ENCODE measurements at places on chromosomes 2 and 18.

DNA sequence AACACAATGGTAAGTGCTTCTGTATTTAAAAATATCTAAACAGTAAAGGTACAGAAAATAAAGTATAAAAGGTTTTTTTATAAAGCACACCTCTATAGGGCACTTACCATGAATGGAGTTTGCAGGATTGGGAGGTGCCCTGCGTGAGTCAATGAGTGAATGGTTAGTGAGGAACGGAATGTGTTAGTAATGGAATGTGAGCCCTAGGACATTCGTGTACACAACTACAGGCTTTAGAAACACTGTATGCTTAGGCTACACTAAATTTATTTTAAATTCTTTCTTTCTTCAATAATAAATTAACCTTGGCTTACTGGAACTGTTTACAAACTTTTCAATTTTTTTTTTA lies 337.9 kb upstream of the SLC39A10 start:
- no peak for DNase-seq

DNA sequence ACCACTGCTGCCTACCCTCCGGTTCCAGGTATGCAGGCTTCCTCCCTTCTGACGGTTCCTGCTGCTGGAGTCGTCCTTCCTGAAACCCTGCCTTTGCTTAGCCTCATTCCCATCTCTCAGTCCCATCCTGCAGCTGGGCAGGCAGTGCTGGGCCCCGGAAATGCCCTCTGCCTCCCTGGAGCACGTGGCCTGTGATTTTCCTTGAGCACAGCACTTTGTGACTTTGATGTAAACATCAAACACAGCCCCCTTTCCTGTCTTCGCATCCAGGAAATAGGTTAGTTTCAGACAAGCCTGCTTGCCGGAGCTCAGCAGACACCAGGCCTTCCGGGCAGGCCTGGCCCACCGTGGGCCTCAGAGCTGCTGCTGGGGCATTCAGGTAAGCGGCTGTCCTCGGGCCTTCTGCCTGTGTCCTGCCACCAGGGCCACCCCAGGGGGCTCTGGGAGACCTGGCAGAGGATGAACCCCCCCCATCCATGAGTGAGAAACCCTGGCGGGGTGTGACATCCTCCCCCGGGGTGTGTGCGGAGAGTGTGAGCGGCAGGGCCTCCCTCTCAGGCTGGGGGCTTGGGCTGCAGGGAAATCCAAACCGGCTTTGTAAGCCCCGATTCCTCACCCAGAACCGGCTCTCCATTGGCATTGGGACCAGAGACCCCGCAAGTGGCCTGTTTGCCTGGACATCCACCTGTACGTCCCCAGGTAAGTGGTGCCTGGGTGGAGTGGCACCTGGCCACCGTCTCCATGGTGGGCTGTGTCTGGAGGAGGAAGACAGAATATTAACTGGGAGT lies at the start of gene ZAP70:
TSS of gene ZAP70 (plus strand) at position 281 of the 788 bp plus-strand sequence. CDS start 10,461 bp downstream, outside the sequence.
- DNase-seq: no peak

DNA sequence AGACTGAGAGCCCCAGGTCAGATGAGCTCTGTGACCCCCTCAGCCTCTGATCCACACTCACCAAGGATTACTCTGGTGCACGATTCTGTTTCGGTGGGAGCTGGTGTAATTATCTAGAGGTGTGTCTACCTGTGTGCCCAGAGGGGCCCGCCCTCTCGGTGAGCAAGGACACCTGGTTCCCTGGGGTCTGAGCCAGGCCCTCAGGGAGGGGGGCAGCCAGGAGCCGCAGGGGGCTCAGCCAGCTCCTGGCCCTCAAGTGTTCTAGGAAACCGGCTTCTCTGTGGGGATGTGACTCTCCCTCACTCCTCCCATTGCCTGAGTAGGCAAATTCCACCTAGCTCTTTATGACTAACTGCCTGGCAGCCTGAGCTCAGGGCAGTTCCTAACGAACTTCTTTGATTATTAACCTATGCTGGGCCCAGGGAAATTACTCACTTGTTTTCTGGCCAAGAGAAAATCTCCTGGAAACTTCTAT lies 17.4 kb downstream of the AGAP1 start:
- DNase-seq: no peak

DNA sequence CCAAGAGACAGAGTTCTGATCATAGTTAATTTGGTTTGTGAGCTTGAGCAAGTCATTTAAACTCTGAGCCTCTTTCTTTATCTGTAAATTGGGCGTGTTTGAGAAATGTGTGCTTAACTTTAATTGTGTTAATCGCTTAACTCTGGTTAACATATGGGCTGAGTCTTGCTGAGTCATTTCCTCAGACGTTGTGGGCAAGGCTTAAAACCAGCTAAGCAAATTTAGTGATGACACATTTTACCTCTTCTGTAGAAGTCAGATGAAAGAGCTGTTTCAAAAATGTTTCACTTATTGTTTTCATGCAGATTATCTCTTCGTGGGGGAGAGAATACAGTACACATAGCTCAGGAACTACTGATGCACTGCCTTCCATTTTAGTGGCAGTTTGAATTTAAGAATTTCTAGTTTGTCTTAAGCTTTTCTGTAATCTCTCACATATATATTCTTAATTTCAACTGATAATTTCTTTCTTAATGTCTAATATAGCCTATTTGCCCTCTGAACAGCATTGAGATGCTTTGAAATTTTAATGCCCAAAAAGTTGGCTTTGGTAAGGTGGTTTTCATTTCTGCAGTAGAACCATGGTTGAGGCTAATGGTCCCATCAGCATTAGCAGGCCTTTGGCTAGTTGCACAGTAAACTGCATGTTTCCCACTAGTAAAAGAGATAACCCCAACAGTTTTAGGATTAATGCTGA lies 34.9 kb downstream of the RAB10 start:
- DNase-seq: no peak

DNA sequence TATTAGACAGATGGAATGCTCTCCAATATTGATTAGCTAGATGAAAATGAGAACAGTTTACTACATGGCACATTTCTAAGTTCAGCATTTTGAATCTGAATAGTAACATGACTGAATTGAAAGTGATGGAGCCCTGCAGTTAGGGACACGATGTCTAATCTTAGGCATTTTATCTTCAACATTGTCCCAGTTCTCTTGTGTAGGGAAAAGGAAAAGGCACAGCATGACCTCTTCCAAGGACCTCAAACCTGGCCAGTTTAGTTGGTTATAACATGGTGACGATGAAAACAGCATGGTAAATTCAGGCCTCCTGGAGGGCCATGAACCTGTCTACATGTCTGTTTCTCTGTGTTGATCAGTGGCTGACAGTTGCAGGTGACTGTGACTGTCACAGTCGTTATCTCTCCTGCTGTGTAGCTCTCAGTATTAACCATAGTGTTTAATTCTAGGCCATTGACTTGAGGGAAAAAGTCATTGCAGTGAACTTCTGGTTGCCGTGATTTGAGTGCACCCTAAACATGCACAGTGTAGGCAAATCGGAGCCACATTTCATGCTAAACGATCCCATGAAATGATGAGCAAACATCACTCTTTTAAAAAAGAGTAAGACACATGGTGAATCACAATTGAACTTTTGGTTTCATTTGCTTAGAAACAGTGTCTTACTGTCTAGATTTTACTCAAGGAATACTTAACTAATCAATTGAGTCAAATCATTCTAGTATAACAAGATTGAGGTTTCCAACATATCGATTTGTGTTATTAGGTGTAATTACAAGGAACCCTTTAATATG lies 129.7 kb downstream of the PHLPP1 start:
- no peak for DNase-seq

DNA sequence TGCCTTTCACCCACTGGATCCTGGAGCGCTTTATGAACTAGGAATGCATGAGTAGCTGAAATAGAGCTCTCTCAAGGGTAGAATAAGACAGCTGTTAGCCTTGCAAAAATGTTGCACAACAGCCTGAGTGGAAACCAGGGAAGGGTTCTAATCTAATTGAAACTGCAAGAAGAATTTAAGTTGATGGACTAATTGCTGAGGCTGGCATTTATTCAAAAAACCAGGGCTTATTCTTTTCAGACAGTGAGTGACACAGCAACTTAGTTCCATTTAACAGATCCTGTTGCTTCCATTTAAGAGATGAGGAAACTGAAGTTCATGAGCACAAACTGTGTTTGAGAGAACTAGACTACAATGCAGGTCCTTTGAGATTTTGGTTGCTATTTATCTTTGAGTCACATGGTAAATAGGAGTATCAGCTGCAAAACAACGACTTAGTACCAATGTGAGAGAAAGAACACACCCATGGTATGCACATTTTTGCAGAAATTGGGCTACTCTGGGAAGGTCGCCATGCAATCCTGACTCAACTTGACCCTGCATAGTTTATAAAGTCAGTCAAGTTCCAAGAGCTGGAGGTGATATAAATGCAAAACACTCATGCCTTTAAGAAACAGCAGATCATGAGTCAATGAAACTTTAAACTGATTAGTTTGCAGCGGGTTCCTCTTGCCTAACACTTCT lies 76.4 kb upstream of the PARD3B start:
- DNase-seq: no peak

DNA sequence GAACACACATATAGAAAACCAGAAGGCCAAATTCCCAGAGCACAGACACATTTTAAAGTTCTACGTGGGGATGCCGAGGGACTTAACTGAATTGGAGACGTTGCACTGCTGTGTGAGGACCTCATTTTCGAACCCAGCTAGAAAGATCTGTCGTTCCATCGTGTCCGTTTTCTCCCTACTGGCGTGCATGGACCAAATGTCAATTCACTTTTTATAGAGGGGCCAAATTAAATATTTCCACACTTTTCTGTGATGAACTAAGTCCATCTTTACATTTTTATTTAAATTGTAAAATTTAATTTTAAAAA lies 692 bp upstream of the TSHZ1 start:
- no peak for DNase-seq

DNA sequence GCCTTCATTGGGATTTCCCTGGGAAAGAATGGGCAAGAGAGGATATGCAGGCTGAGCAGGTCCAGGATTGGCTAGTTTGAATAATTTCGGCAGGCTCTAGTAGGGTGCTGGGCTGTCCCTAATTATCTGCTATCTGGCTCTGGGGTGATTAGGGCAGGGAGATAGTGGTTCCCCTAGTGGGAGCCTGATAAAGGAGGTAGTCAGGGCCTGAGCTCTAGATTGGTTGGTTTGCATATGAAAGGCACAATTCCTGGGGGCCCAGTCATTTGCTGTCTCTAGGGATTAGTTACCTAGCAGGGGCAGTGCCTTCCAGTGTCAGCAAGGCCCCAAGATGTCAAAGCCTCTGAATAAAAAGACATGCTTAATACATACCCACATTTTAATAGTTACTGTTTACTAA lies 690.1 kb upstream of the KLHL29 start:
- no peak for DNase-seq

DNA sequence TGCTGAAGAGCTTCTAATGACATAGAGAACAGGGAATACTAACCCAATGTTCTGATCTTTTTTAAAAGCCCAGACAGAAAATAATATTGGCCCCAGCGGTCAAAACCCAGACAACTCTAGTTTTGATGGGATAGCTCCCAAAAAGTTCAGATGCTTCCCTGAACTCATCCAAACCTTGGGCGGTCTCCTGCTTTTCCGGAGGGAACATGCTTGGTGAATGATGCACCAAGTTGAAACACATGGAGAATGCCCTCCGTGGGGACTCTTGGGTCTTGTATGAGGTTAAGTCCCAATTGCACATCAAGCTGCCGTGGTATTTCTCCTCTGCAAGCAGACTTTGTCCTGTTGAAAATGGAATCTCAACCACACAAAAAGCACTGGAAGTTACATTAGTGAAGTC lies 120.7 kb upstream of the CTAGE1 start:
- DNase-seq: no peak

DNA sequence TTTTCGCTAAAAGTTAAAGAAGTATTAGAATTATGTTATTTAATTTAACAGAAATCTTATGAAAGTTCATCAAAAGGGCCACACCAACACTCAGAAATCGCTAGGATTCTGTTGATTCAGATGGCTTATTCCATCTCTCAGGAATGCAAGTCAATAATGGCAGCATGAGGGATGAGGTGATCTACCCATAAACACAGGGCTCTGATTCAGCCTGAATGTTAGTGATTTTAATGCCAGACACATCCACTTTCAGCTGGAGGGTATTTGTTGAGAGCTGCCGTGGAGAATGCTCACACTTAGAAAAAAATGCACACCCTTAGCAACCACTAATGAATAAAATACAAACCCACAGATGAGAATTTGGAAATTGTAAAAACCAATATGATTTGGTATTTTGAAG lies 173.3 kb upstream of the ERBB4 start:
- DNase-seq: no peak

- DNase-seq: no peak
These were observed 100.8 kb downstream of the CLIP4 start for GRCh38 chr2:29215739-29216608.

- DNase-seq: no peak
These were observed 286.0 kb upstream of the LYPD1 start for GRCh38 chr2:132955871-132956615.

DNA sequence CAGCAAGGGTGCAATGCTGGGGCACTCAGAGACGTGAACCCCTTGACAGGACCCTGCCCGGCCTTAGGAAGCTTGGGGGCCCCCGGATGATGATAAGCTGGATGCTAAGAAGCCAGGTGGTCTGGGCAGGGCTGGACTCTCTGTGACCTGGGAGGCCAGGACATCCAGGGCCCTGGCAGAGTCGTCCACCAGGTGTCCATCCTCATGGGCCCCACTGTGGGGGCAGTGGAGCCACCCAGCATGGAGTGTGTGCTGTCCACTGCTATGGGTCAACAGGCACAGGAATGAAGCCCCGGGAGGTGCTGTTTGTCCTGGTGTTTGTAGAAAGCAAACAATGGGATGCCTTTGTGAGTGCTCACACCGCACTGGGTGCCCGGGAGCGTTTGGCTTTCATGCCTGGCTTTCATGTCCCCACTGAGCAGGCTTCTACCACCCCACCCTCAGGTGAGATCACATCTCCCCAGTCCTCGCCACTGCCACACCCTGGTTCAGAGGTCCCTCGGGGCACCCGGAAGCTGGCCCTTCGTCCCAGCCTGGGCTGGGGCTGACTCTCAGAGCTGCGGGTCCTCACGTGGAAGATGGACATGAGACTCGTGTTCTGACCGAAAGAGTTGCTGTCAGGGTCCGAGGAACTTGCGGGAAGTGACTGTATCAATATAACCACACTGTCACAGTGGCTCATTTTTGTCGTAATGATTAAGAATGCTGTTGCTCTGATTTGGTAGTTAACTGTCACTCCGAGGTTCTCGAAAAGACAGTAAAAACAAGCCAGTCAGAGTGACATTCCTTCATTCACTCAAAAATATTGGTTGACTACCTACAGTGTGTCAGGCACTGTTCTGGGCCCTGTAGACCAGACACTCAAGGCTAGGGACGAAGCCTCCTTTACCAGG lies 53.3 kb downstream of the INHBB start:
- DNase-seq: no peak

DNA sequence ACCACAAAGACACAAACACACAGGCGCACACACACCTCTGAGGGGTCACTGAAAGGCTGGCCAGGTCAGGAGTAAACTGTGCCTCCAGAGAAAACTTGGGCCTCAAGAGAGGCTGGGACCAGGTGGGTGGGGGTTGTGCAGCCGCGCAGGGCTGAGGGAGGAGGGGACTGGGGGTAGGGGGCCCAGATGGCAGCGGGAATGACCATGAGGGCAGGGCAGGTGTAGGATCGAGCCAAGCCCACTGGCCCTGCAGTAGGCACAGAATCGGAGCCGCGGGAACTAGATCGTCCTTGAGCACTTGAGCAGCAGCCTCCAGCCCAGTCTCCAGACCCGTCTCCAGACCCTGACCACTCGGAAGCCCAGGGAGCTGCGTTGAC lies 36.8 kb downstream of the ANKMY1 start:
- no peak for DNase-seq
